ENCODE measurements at places on chromosomes 6 and 20.

DNA sequence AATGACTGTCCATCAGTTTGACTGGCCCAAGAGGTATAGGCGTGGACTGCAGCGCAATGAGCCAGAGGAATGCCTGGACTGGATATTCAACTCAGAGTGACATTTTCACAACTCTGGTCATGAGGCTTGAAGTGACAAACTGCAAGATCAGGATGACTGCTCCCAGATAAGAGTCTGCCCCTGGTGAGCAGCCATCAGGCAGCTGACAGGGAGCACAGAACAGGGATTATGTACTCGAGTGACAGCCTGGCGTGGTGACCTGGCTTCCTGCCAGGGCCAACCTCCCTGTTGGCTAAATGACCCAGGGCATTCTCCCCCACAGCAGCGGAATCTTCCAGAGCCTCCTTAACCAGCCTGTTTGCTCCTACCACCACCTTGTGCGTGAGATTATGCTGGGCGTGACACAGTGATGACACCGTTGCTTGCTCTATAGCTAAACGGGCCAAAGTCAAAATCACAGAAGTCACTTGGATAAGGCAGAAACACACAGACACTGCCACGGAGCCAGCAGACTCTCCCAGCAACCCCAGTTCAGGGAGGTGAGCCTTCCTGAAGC lies 209.1 kb upstream of the JARID2 start:
- DNase-seq, result no peak

DNA sequence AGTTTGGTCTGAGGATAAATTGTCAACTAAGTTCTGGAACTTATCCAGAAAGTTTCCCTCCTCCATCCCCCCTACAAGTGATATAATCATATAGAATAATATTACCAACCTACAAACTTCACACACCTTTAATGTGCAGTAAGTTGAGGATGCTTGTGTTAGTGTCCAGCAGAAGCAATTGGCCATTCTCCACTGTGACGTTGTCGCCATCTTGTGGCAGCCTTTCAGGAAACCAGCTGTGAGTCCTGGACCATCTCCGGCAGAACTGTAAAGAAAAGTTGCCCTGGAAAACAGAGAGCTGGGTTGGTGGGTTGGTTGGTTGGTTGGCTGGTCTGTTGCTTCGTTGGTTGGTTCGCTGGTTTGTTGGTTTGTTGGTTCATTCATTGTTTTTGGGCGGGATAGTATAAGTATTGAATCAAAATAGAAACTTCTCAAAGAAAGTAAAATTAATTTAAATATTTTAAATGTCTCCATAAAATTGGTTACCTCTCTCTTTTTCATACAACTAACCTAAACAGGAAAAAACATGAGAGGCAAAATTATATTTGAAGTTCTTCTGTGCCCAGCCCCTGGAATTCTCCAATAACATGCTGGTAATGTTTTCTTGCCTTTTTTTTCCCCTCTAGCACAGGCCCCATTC lies 127.5 kb downstream of the PKHD1 start:
- peak; percentile 56 for DNase-seq

- DNase-seq, result no peak
These were observed 1025.0 kb upstream of the GJE1 start for GRCh38 chr6:141107591-141108160.

GRCh38 chr6:39173270-39173669 lies 56.0 kb downstream of the KCNK5 start:
- DNase-seq, result no peak

DNA sequence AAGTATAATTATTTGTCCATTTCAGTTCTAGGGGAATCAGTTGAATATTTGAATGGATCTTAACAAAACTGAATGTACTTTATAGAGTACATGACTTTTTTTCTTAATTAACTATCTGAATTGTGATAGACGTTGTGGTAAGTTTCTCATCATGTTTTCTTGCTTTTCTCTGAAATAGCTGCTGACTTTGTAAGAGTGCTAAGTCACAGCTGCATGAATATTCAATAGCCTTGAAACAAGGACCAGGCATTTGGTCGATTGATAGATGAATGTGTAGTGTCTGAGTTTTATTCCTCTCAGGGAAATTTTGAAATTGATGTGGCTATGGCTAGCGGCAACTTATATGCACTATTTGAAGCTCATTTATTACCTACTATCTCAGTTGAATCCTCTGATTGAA lies 56.0 kb downstream of the ADGRB3 start:
- DNase-seq, result no peak

GRCh38 chr6:87806099-87806498 lies 104.1 kb upstream of the AKIRIN2 start:
- DNase-seq, result no peak

- DNase-seq, result no peak
These were observed 89.0 kb upstream of the SUPT3H start for GRCh38 chr6:45466686-45467085.

GRCh38 chr6:44035621-44036020 lies 91.6 kb downstream of the MRPL14 start:
- DNase-seq, result no peak

GRCh38 chr6:157239148-157239547 lies 84.2 kb downstream of the TMEM242 start:
- no peak for DNase-seq

- DNase-seq, result no peak
These were observed 3.0 kb upstream of the ZBTB22 start for GRCh38 chr6:33320315-33321181.

GRCh38 chr6:56370561-56371211 lies 123.3 kb upstream of the COL21A1 start:
- DNase-seq, result peak; percentile 34

GRCh38 chr6:109738255-109738654 lies 47.2 kb downstream of the FIG4 start:
- DNase-seq, result no peak
